ENCODE measurements at places on chromosomes 4 and X.

GRCh38 chr4:22686141-22686540 is 6.6 kb upstream of the GBA3 start:
- no peak for DNase-seq

DNA sequence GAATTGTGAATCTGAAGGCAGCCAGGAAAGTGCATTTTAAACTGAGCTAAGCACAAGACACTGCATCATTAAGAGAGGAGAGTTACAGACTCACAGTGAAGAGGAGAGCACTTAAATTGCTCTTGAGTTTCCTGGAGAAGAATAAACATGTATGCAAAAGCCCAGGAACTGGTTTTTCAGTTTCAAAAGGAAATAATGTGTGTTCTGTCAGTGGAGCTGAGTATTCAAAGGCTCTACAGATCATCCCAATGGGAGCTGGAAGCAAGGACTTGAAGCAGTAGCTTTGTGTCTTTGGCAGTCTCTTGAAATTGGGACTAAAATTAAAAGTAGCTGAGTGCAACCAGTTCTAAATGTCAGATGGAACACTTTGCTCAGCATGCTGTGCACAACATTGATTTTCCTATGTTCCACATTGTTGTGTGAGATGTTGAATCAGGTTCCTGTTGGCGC is 147.5 kb upstream of the ANK2 start:
- no peak for DNase-seq

- no peak for DNase-seq
Measured at GRCh38 chr4:7129871-7130620, 62.2 kb upstream of the GRPEL1 start.

DNA sequence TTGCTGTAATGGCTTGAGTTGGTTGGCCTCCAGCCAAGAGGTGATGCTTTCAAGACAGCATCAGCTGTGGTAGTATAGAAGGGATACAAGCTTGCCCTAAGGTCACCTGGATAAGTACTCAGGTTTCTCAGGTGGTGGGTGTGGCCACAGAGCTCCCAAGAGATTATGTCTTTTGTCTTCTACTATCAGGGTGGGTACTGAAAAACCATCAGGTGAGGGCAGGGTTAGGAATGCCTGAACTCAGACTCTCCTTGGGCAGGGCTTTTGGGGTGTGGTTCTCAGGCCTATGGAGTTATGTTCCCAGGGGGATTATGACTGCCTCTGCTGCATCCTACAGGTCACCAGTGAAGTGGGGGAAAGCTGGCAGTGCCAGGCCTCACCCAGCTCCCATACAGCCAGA is 654.6 kb upstream of the GALNT7 start:
- DNase-seq, result no peak

DNA sequence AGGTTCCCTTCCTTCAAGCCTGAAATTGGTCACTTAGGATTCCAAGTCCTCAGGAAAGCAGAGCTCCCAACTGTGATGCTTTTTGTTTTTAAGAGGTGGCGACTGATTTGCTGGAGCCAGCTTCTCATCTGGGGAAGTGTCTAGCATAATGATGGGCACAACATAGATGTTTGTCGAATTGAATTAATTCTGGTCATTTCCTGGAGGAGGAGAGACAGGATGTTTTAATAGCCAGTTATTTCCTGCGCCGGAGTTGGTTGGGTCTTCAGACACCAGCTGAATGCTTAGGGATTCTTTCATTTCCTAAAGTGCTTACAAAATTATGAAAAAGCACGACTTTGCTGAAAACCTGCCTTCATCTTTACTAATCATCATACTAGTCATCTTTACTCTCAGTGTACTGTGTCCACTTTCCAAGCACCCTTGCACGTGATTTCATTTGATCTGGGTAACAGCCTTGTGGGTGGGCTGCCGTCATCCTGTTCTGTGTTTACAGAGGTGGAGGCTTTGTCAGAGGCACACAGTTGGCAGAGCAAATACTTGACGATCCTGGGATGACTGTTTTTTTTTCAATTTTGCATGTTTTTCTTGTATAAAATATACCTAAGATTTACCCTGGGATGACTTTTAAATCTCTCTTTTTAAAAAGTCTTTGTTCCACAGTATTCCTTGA is 49.5 kb downstream of the RGS12 start:
- no peak for DNase-seq

GRCh38 chr4:93825551-93826216 is 2.9 kb upstream of the ATOH1 start:
- no peak for DNase-seq

DNA sequence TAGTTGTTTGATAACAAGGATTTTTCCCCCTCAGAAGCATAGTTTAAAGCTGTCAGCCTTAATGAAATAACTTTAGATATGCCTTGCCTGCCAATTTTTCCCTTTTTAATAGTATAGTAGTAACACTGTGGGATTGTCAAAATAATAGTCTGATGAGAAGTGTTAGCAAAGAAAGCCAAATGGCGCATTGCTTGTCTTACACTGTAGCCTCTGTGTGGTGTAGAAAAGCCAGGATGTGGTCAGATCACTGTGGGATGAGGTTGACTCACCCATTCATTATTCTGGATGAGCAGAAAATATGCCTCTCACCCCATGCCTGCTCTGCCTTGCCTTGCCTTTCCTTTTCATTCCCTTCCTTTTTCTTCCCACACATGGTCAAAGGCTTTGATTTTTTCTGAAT is 257.8 kb upstream of the NRK start:
- DNase-seq, result no peak

- no peak for DNase-seq
Measured at GRCh38 chr4:15470128-15470475, 420 bp downstream of the CC2D2A start.

GRCh38 chr4:89113415-89113814 is 2.1 kb downstream of the TIGD2 start:
- DNase-seq, result no peak

DNA sequence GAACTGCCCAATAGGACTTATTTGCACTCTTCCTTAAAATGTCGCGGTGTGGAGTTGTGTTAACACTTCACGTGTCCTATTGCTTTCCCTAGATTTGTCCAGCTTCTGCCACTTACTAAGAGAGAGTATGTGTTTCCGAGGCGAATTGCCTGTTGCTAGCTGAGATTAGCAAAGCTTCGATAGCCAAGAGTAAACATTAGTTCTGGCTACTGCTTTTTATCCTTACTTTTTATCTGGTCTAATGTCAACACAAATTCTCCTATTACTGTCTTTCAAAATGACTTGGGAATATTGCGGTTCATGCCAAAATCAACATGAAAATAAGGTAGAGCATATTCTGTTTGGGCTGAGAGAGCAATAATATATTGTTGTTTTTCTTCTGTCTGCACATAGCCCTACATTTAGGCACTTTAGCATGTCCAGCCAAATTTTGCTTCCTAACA is 90.4 kb upstream of the VEGFC start:
- DNase-seq, result no peak

GRCh38 chr4:81227138-81227537 is 12.1 kb upstream of the PRKG2 start:
- DNase-seq, result no peak

GRCh38 chr4:181645489-181645888 is 597.7 kb upstream of the TENM3 start:
- no peak for DNase-seq

DNA sequence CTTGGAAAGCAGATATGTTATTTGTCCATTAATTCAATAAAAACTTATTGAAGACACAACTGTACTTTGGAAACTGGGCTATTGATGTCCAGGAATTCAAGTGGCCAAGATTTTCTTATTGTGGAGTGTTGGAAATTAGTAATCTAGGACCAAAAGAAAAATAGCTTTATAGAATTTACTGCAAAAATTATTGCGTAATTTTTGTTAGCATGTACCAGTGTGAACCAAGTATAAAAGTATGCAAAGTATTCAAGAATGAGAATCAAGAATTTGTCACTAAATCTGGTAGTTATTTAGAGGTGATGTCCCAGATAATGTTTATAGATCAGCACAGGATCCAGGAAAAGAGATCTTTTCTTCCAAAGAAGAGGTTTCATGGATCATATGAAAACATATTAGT is 468.9 kb upstream of the CTSO start:
- DNase-seq, result no peak

GRCh38 chrX:17368002-17368401 is 7.0 kb upstream of the NHS start:
- no peak for DNase-seq

GRCh38 chr4:88728146-88728545 is 30.5 kb upstream of the NAP1L5 start:
- DNase-seq, result no peak

DNA sequence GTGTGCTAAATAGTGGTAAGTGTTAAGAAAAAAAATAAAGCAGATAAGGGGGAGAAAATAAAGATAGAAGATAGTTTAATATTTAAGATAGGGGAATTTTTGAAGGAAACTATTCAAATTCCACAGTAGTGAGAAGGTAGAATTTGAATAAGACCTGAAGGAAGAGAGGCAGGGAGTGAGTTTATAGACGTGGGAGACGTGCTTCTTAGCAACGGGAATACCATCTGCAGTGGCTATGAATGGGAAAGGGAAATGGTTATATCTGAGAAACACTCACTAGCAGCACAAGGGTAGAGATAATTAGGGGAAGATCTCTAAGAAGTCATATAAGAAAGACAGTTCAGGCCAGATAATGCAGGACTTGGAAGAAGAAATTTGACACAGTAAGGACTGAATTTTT is 854.5 kb upstream of the EPHA5 start:
- DNase-seq, result no peak

GRCh38 chr4:47406408-47406807 is 57.1 kb downstream of the COMMD8 start:
- no peak for DNase-seq

DNA sequence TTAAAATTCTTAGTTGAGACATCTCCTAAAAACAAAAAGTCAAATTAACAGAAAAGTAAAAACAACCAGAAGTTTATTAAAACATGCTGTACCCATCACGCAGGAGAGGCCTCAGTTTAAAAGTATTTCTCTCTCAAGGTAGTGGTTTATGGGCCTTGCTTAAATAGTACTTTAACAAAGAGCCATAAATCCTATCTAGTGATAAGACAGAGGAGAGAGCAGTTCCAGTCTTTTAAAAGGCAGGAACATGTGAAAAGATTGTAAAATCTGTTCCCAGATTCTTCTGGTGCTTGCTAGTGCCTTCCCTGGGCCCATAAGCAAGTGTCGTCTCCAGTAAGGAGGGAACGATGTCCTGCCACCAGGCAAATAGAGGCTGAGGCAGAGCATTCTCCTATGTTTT is 476.3 kb upstream of the ADGRL3 start:
- no peak for DNase-seq

DNA sequence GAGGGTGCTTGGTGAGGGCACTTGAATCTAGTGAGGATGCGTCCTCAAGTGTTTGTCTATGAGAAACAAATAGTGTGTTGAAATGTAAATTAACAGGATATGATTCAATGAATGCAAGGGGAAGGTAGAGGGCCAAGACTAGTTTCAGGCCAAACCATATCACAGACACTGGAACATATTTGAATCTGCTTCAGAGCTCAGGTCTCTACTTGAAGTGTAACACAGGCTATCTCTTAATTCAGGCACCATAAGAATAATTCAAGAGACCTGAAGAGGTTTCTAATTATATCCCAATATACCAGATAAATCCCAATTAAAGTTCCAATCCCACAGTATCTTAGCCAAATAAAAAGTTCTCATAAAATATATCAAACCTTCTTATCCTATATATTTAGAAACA is 146.5 kb upstream of the INTU start:
- no peak for DNase-seq

GRCh38 chr4:32172086-32172485 is 1451.9 kb downstream of the PCDH7 start:
- no peak for DNase-seq

DNA sequence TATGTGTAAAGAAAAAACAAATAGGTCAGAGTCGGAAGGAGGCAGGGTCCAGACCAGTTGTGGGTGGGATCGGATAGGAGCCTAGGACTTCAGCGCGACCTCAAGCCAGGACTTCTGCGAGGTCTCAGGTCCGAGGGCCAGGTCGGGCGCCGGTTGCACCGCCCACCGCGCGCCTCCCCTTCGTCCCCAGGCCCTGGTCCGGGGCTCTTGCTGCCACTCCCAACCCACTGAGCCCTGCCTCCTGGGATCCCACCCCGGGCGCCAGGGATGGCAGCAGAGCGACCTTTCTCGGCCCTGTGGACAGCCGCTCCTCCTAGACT is 12.3 kb downstream of the PITX2 start:
- no peak for DNase-seq

DNA sequence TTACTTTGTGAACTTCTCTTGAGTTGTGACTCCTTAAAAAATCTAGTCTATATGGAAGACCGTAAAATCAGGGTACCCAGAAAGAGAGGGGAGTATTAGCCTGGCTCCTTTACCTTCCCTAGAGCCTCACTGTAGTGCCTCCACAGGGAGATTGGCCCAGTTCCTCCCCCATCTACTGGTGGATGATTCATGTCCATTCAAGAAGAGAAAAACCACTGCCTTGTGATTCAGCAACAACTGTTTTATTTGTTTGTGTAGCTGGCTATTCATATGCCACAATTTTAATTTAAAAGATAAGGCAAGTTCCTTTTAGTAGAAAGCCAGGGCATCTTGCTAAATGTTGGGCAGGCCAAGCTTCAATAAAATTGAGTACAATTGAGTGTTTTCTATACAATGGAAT is 221.8 kb upstream of the KCNIP4 start:
- no peak for DNase-seq

DNA sequence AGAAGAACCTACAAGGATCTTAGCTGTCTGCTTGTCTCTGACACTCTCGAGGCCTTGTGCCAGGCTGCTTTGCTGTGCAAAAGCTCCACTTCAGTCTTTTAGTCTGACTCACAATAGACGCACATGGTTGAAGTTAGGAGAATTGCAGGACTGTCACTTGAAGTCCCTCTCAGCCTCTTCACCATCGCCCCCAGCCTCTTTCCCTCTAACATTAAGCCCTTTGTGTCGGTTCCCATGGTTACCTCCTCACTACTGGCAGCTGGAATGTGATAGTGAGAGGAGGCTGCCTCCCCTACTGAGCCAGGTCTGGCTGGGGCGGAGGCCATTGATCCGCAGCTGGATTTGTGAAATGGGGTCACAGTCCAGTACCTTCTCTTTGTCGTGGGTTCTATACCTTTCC is 201.8 kb downstream of the SOWAHB start:
- no peak for DNase-seq

GRCh38 chrX:17242470-17242869 is 132.5 kb upstream of the NHS start:
- DNase-seq, result no peak

DNA sequence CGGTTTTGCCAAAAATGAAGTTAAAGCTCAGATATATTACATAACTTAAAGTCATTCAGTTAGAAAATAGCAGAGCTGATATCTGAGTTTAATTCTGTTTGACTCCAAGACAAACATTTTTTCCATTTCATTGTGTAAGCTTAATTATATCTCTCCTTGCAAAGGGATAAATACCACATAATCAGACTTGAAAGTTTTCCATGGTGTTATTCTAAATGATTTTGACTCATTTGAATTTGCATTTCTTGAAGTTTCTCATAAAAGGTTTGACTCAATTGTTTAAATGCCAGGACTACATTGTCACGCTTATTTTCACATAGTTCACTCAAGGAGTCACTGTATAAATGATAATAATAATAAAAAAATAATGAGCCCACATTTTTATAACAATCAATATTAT is 39.4 kb upstream of the DDX60 start:
- DNase-seq, result no peak

- no peak for DNase-seq
Measured at GRCh38 chr4:91448668-91449330, 855.0 kb upstream of the GRID2 start.
